ENCODE measurements at places on chromosomes 13 and 19. TPM values are rescaled to one million over a fixed set of nuclear protein-coding genes. Genes with fewer than 3 reads are reported as not detected.

DNA sequence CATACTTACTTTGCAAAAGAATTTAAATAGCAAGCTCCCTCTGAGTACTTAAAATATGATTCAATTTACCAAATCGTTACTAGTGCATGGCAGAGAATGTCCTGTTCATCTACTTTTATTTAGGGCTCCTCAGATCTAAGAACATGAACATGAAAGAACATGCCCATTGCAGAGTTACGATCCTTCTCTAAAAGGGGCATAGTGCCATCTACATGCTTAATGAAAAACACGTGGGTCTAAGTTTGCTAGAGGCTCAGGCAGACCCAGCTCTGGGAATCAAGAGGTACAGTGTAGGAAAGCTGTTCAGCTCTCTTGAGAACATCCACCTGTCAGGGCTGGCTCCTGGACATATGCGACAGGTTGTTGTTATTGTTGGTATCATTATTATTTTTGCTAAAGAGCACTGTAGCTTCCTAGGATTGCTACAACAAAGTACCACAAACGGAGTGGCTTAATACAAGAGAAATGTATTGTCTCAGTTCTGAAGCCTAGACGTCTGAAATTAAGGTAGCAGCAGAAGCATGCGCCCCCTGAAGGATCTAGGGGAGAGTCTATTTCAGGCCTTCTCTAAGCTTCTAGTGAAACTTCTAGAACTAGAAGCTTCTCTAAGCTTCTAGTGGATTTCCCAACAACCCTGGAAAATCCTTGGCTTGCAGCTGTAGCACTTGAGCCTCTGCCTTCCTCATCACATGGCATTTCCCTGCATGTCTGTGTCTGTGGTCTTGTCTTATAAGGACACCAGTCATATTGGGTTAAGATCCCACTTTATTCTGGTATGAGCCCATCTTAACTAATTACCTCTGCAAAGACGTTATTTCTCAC lies 133.9 kb downstream of the DCT start:
- H3K27ac ChIP-seq = no peak overlapping the region
- no peaks in the 10 kb centered on the region for H3K27me3 ChIP-seq
- no peak for DNase-seq
- H3K4me3 ChIP-seq = no peak overlapping the region

GRCh38 chr13:109778102-109778542 lies 8.3 kb downstream of the IRS2 start:
- no peaks in the 10 kb centered on the region for H3K36me3 ChIP-seq
- H3K4me3 ChIP-seq = peak overlapping the region; percentile 80
- no peak overlapping the region for H3K27ac ChIP-seq
- DNase-seq = no peak
- peaks cover 5% of the 10 kb centered on the region for H3K4me1 ChIP-seq

SUCLA2 gene
- 36.3 TPM for total RNA-seq

- no peaks in the 10 kb centered on the region for H3K27me3 ChIP-seq
- no peaks in the 10 kb centered on the region for H3K4me1 ChIP-seq
- H3K4me3 ChIP-seq = no peak overlapping the region
Measured at GRCh38 chr19:8338835-8339234, 4.2 kb downstream of the KANK3 start.

GRCh38 chr19:19329126-19329525 lies 8.5 kb downstream of the MAU2 start:
- H3K27ac ChIP-seq = no peak overlapping the region
- no peak for DNase-seq
- H3K27me3 ChIP-seq = no peaks in the 10 kb centered on the region

KLK14 gene
- total RNA-seq = 0.57 TPM

EPSTI1 gene
- 12.1 TPM for total RNA-seq

- no peaks in the 10 kb centered on the region for H3K4me1 ChIP-seq
- H3K4me3 ChIP-seq = no peak overlapping the region
- H3K36me3 ChIP-seq = peaks cover 11% of the 10 kb centered on the region
- H3K27ac ChIP-seq = no peak overlapping the region
- H3K27me3 ChIP-seq = no peaks in the 10 kb centered on the region
Measured at GRCh38 chr19:43741075-43741825, 13.5 kb downstream of the SMG9 start.

GRCh38 chr19:18488403-18488723 lies 33.5 kb downstream of the ELL start:
- no peak overlapping the region for H3K4me3 ChIP-seq
- H3K27ac ChIP-seq = no peak overlapping the region
- H3K27me3 ChIP-seq = no peaks in the 10 kb centered on the region
- H3K36me3 ChIP-seq = no peaks in the 10 kb centered on the region
- H3K4me1 ChIP-seq = no peaks in the 10 kb centered on the region
- DNase-seq = no peak

DNA sequence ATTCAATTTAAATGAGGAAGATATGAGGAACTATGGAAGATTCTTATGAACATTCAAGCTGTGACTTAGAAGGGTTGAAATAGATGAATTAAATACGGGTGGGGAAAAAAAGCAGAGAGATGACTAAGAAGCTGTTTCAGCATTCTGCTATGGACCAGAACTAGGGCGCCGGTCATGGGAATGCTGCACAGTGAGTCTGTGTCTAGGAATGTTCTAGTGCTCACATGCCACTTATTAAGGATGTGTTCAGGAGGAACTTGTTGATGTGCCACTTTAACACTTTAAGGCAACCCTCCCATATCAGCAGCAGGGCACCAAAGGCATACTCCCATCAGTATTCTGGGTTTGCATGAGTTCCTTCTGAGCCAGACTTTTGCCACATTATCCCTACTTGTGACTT lies 152.1 kb downstream of the POSTN start:
- no peaks in the 10 kb centered on the region for H3K27me3 ChIP-seq
- DNase-seq = peak; percentile 54
- no peaks in the 10 kb centered on the region for H3K4me1 ChIP-seq
- no peak overlapping the region for H3K4me3 ChIP-seq
- no peaks in the 10 kb centered on the region for H3K36me3 ChIP-seq

DCT gene
- total RNA-seq = 0.54 TPM

DNA sequence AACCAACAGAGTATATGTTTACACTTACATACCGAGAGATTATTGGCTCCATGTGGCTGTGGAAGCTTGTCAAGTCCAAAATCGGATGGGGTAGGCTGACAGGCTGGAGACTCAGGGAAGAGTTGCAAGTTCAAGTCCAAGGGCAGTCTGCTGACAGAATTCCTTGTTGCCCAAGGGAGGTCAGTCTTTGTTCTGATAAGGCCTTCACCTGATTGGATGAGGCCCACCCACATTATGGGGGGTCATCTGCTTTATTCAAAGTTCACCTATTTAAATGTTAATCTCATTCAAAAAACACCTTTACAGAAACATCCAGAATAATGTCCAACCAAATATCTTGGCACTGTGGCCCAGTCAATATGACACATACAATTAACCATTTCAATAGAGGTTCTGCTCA lies 452.4 kb downstream of the KLF12 start:
- no peak overlapping the region for H3K4me3 ChIP-seq
- H3K27ac ChIP-seq = no peak overlapping the region
- DNase-seq = no peak

GRCh38 chr19:47608074-47608918 lies 638 bp upstream of the BICRA start:
- H3K4me3 ChIP-seq = peak overlapping the region; percentile 98
- H3K36me3 ChIP-seq = no peaks in the 10 kb centered on the region
- H3K27me3 ChIP-seq = no peaks in the 10 kb centered on the region
- peak; percentile 96 for DNase-seq

DNA sequence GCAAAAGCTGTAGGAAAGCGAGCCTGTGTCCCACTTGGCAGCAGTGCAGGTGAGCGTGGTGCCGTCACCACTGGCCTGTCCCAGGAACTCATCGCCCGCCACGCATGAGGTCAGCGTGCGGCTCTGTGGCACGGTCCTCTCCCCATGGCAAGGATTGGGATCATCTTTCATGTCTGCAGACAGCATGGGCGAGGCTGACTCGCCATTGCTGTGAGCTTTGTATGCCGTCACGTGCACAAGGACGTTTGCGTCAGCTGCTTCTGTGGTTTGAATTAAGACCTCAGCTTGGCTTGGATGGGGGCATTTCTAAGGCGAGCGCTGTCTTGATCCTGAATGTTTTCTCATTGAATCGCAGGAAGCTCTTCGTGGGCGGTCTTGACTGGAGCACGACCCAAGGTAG lies 9.8 kb downstream of the DAZAP1 start:
- no peaks in the 10 kb centered on the region for H3K36me3 ChIP-seq
- H3K27ac ChIP-seq = no peak overlapping the region
- H3K4me1 ChIP-seq = no peaks in the 10 kb centered on the region
- DNase-seq = no peak

DNA sequence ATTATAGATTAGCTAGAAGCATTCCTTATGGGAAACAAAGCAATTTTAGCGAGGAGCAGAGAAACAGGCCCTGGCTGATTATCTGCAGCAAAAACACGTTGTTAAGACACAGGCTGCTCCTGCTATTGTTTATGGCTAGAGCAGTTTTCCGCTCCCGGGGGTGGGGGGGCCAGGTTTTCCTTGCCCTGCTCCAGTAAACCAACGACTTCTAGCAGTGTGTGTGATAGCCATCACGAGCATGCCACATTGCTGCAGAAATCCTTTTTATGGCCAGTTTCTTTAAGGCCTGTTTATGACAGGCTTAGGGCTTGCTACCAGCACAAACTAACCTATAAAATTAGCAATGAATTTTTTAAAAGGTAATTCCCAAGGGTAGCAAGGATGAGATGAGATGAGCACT lies 18.4 kb upstream of the IL17D start:
- H3K4me3 ChIP-seq = no peak overlapping the region
- H3K27me3 ChIP-seq = no peaks in the 10 kb centered on the region
- DNase-seq = no peak
- H3K4me1 ChIP-seq = no peaks in the 10 kb centered on the region
- no peak overlapping the region for H3K27ac ChIP-seq
- no peaks in the 10 kb centered on the region for H3K36me3 ChIP-seq

- no peaks in the 10 kb centered on the region for H3K4me1 ChIP-seq
- no peaks in the 10 kb centered on the region for H3K27me3 ChIP-seq
- DNase-seq = no peak
- H3K27ac ChIP-seq = no peak overlapping the region
- H3K36me3 ChIP-seq = peaks cover 5% of the 10 kb centered on the region
Measured at GRCh38 chr19:13958043-13958442, 5.7 kb downstream of the DCAF15 start.

DNA sequence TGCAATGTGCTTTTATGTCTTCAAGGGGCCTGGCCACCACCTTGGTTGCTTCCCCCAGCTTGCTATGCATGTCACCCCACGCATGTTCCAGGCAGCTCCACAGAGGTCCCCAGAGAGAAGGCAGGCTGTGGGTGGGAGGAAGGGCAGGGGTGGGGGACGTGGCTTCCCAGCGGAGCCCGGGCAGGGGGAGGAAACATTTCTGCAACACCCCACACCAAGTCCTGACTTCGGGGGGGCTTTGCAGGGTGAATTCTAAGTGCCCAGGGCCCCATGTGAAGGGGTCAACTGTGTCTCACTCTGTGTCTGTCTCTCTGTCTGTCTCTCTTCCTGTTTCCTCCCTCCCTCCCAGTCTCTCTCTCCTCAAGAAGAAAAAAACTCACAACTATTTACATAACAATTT lies 39.6 kb downstream of the LTBP4 start:
- H3K36me3 ChIP-seq = no peaks in the 10 kb centered on the region
- H3K4me3 ChIP-seq = no peak overlapping the region
- DNase-seq = peak; percentile 66
- no peaks in the 10 kb centered on the region for H3K4me1 ChIP-seq

LILRB1 gene
- total RNA-seq = 21.3 TPM

GRCh38 chr13:44800626-44801025 lies 188.6 kb downstream of the NUFIP1 start:
- H3K27ac ChIP-seq = no peak overlapping the region
- H3K4me3 ChIP-seq = no peak overlapping the region
- no peaks in the 10 kb centered on the region for H3K36me3 ChIP-seq
- H3K27me3 ChIP-seq = no peaks in the 10 kb centered on the region
- no peaks in the 10 kb centered on the region for H3K4me1 ChIP-seq

DNA sequence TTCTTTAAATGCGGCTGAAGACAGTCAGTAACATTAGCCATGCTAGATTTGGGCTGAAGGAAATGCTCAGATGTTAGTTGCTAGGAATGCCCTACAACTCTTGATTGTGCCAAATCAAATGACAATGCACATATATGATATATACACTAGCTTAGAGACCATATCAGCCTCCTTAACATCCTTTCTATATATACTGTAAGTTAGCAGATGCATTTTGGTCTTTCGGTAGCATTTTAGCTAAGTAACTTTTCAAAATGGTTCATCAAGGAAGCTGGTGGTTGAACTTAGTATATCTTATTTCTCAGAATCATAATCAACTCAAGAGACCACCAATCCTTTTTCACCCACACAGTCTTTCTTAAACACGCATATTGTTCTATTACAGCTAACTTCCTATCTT lies 14.1 kb upstream of the ENOX1 start:
- H3K36me3 ChIP-seq = no peaks in the 10 kb centered on the region
- peaks cover 3% of the 10 kb centered on the region for H3K4me1 ChIP-seq
- H3K27me3 ChIP-seq = no peaks in the 10 kb centered on the region

DNA sequence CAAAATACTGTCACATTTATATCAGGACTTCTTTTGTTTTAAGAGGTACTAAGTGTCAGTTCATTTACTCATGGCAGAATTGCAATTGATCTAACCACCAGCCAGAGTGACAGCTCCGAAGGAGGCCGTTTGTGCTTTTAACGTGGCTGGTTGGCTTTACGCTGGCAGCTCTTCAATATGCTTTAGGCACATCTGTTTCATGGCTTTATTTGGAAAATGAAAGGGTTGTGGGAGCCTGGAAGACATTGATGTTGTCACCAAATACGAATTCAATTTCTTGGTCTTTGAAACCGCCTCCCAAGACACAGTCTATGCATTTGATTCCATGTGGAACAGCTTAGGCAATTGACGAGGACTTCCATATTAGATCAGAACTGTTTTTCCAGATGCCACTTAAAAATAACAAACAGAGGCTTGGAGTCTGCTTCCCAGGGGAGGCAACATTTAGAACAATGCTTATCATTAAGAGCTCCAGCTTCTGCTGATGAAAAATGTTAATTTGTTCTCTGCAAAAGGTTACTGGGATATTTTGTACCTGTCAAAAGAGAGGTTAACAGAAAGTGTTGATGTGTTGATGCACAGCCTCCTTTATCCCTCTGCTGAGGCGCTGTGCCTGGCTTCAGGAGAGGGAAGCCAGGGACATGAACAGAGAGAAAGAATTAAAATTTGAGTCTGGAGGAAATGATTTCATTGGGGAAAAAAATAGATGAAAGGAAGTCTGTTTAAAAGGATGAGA lies 64.0 kb upstream of the TNFRSF19 start:
- no peak overlapping the region for H3K4me3 ChIP-seq
- H3K36me3 ChIP-seq = no peaks in the 10 kb centered on the region
- no peaks in the 10 kb centered on the region for H3K4me1 ChIP-seq
- no peak for DNase-seq
- no peak overlapping the region for H3K27ac ChIP-seq

PALM3 gene
- total RNA-seq = not detected

- H3K27ac ChIP-seq = no peak overlapping the region
- no peaks in the 10 kb centered on the region for H3K4me1 ChIP-seq
- H3K36me3 ChIP-seq = no peaks in the 10 kb centered on the region
- H3K27me3 ChIP-seq = no peaks in the 10 kb centered on the region
- H3K4me3 ChIP-seq = no peak overlapping the region
- DNase-seq = peak; percentile 17
Measured at GRCh38 chr19:13610039-13610691, 103.9 kb upstream of the CACNA1A start.

GRCh38 chr13:32330441-32330840 lies 15.1 kb downstream of the BRCA2 start:
- H3K4me3 ChIP-seq = no peak overlapping the region
- H3K36me3 ChIP-seq = no peaks in the 10 kb centered on the region
- no peak overlapping the region for H3K27ac ChIP-seq
- no peaks in the 10 kb centered on the region for H3K4me1 ChIP-seq
- no peaks in the 10 kb centered on the region for H3K27me3 ChIP-seq

GRCh38 chr19:42466521-42467182 lies 23.9 kb upstream of the CXCL17 start:
- H3K27ac ChIP-seq = no peak overlapping the region
- H3K4me1 ChIP-seq = no peaks in the 10 kb centered on the region
- no peaks in the 10 kb centered on the region for H3K27me3 ChIP-seq
- no peak for DNase-seq

PABPC3 gene
- total RNA-seq = 0.15 TPM

Measured in aorta (tissue), 5 donors.